ENCODE measurements at places on chromosomes 3 and 15.

DNA sequence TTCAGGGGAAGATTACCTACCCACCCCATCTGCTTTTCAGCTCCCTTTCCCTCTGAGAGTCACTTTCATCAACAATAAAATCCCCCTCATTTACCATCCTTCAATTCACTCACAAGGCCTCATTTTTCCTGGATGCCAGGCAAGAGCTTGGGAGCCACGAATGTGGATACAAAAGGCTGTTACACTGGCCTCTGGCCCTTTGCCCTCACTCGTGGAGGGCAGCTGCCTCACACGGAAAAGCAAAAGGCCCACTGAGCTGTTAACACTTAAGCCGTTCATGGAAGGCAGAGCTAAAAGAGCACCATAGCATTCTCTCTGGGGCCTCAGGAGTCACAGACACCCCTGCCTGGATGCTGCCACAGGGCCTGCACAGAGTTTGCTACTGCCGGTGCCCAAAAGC lies 102.4 kb upstream of the TUSC7 start:
- DNase-seq, result no peak

- DNase-seq, result no peak
Observed at GRCh38 chr3:122940628-122941086, 86.9 kb downstream of the SEMA5B start.

- no peak for DNase-seq
Observed at GRCh38 chr3:14847613-14848541, 29.1 kb downstream of the FGD5 start.

DNA sequence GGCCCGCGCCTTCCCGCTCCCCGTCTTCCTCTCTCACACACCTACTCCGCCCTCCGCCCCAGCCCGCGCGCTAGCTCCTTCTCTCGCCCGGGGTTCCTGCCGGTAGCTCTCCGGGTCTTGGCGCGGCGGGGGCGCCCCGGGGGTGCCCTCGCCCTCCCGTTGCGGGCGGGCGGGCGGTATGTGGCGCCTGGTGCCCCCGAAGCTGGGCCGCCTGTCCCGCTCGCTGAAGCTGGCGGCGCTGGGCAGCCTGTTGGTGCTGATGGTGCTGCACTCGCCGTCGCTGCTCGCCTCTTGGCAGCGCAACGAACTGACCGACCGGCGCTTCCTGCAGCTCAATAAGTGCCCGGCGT lies 507 bp downstream of the DIPK2A start:
- DNase-seq, result no peak

All from NAMALWA (cell line).